Spinal cord (tissue), 10 donors: ENCODE measurements at places on chromosomes 2 and 18. TPM values are rescaled to one million over a fixed set of nuclear protein-coding genes. Genes with fewer than 3 reads are reported as not detected.

- DNase-seq, result no peak
- H3K4me3 ChIP-seq, result no peak overlapping the region
- H3K36me3 ChIP-seq, result no peaks in the 10 kb centered on the region
- H3K27me3 ChIP-seq, result no peaks in the 10 kb centered on the region
- peaks cover 3% of the 10 kb centered on the region for H3K4me1 ChIP-seq
- no peak overlapping the region for H3K27ac ChIP-seq
These were observed 199.1 kb downstream of the PRKCE start for GRCh38 chr2:45850558-45850957.

- no peak overlapping the region for H3K4me3 ChIP-seq
- H3K27ac ChIP-seq, result peak overlapping the region; percentile 72
- peak; percentile 53 for DNase-seq
- peaks cover 10% of the 10 kb centered on the region for H3K4me1 ChIP-seq
These were observed 93.5 kb downstream of the GALNT3 start for GRCh38 chr2:165700531-165700930.

DNA sequence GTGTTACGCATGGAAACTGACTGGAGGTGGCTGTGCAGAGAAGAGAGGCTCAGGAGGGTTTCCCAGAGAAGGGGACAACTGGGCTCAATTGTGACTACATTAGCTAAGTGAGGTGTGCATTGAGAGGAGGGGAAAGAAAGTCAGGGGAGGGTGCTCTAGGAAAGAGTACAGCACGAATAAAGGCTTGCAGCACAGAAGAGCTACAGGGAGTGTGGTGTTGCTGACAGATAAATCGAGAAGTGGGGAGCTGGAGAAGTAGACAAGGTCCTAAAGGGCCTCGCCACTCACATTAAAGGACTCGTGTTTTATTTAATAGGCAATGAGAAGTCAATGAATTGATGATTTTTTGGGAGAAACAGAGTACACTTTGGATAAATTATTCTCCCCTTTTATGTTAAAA, 65.7 kb upstream of the CTAGE1 start:
- no peak overlapping the region for H3K27ac ChIP-seq
- DNase-seq, result no peak
- H3K4me1 ChIP-seq, result no peaks in the 10 kb centered on the region
- H3K27me3 ChIP-seq, result no peaks in the 10 kb centered on the region

- H3K27ac ChIP-seq, result no peak overlapping the region
- H3K4me3 ChIP-seq, result no peak overlapping the region
- no peak for DNase-seq
- no peaks in the 10 kb centered on the region for H3K4me1 ChIP-seq
- H3K36me3 ChIP-seq, result no peaks in the 10 kb centered on the region
These were observed 81.9 kb upstream of the TMEM178A start for GRCh38 chr2:39583781-39584180.

DNA sequence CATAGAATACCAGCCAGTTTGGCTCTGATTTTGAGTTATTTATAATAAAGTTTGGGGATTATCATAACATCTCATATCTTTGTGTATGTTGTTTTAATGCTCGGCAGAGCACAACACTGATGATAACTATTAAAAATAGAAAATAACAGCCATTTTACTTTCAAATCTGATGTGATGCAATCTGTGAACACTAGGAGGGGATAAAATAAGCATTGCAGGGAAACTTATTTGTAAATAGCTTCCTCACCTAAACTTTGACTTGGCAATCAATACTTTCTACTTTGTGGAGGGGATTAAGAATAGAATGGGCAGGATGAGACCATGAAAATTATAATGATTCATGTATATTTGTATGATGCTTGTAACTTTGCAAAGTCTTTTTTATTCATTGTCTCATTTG, 54.4 kb downstream of the USP14 start:
- H3K27me3 ChIP-seq, result no peaks in the 10 kb centered on the region
- H3K27ac ChIP-seq, result no peak overlapping the region
- no peaks in the 10 kb centered on the region for H3K4me1 ChIP-seq
- DNase-seq, result no peak

DNA sequence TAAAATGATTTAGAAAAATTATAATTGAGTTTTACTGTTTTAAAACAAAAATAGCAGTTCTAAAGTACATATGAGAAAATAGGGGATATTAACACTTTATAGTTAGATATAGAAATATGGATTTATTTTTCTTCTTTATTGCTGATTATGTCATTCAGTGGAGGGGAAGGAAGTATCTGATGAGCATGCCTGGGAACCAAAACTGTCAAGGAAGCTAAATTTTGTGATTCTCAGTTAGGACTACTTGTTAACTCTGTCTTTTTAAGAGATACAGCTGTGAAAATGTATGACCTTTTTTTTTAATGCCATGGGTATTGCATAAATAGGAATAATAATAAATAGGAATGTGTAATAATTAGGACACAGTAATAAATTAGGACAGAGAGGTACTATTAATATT, 44.8 kb downstream of the ITGAV start:
- DNase-seq, result no peak
- no peaks in the 10 kb centered on the region for H3K4me1 ChIP-seq
- peaks cover 3% of the 10 kb centered on the region for H3K36me3 ChIP-seq
- no peak overlapping the region for H3K27ac ChIP-seq

DNA sequence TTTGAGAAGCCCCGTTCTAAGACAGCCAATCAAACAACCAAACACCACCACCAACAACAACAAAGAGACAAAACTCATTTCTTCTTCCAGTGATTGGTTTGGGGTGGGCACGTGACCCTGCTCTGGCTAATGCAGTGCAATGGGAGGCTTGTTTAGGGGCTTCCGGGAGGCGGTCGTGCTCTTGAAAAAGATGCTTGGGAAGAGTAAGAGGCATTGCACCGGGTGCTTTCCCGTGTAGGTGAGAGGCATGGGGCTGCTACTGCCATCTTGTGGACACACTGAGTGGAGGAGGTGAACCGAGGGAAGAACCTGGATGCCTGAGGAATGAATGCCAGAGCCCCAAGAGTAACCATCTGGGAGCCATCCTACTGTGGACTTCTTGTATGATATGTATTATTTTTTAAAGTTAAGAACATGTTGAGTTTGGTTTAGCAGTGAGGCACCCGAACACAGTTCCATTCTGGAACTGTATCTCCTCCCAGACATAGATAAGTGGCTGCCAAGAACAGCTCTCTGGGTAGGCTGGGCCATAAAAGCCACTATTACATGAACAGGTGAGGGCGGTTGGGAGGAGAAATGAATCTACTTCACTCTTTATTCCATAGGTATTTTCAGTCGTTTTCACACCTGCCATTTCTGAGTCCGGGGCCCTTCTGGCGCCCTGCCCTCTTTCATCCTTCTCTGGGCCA, 19.1 kb upstream of the ARHGAP25 start:
- H3K36me3 ChIP-seq, result no peaks in the 10 kb centered on the region
- DNase-seq, result no peak
- no peaks in the 10 kb centered on the region for H3K4me1 ChIP-seq
- H3K4me3 ChIP-seq, result no peak overlapping the region
- no peak overlapping the region for H3K27ac ChIP-seq

DNA sequence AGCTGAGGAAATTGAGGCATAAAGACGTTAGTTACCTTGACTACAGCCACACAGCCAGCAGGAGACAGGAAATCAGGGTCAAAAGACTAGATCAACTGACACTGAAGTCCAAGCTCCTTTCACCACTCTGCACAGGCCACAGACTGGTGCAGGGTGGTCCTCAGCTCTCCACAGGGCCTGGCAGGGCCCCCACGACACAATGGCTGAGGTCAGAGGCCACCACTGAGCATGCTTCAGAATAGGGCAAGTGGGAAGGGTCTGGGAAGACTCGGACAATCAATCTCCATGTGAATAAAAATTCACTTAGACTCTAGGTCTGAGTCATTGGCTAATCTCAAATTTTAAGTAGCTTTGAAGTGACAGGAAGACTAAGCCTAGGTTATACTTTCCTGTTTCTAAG, 201.7 kb downstream of the ALK start:
- DNase-seq, result no peak
- no peak overlapping the region for H3K27ac ChIP-seq
- peaks cover 3% of the 10 kb centered on the region for H3K4me1 ChIP-seq
- H3K36me3 ChIP-seq, result no peaks in the 10 kb centered on the region

- H3K4me1 ChIP-seq, result no peaks in the 10 kb centered on the region
- H3K4me3 ChIP-seq, result no peak overlapping the region
- no peaks in the 10 kb centered on the region for H3K27me3 ChIP-seq
These were observed 713.4 kb downstream of the LRRTM4 start for GRCh38 chr2:76808732-76809131.

DNA sequence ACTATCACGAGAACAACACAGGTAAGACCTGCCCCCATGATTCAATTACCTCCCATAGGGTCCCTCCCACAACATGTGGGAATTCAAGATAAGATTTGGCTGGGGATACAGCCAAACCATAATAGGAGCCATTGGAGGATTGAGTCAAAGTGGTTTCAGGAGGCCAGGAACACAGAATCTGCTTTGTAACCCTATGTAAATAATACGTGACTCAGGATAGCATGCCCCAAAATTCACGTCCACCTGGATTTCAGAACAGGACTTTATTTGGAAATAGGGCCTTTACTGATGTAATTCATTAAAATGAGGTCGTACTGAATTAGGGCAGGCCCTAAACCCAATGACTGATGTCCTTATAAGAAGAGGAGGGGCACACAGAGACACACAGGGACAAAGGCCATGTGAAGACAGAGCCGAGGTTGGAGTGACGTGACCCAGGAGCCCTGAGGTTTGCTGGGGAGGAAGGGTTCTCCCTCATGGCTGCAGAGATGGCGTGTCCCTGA, 16.0 kb upstream of the CNDP2 start:
- DNase-seq, result no peak
- H3K27ac ChIP-seq, result no peak overlapping the region
- no peaks in the 10 kb centered on the region for H3K4me1 ChIP-seq
- H3K4me3 ChIP-seq, result no peak overlapping the region
- H3K36me3 ChIP-seq, result no peaks in the 10 kb centered on the region

DNA sequence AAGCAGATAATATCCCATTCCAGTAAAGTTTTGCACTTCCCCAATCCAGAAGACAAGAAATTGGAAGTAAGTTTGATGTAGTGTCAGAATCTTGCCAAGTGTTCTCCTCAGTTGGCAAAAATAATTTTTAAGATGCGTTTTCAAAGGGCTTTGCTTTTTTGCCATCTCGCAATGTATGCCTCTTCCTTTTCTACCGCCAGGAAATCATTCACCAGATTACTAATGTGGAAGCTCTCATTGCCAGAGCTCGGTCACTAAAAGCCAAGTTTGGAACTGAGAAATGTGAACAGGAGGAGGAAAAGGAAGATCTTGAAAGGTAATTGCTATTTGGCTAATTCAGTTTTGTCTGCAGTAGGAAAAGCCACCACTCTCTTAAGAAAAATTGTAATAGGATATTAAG, 110.7 kb downstream of the RAB3GAP1 start:
- DNase-seq, result peak; percentile 87
- H3K4me1 ChIP-seq, result no peaks in the 10 kb centered on the region
- no peaks in the 10 kb centered on the region for H3K27me3 ChIP-seq
- H3K27ac ChIP-seq, result no peak overlapping the region
- H3K36me3 ChIP-seq, result peaks cover 7% of the 10 kb centered on the region

DNA sequence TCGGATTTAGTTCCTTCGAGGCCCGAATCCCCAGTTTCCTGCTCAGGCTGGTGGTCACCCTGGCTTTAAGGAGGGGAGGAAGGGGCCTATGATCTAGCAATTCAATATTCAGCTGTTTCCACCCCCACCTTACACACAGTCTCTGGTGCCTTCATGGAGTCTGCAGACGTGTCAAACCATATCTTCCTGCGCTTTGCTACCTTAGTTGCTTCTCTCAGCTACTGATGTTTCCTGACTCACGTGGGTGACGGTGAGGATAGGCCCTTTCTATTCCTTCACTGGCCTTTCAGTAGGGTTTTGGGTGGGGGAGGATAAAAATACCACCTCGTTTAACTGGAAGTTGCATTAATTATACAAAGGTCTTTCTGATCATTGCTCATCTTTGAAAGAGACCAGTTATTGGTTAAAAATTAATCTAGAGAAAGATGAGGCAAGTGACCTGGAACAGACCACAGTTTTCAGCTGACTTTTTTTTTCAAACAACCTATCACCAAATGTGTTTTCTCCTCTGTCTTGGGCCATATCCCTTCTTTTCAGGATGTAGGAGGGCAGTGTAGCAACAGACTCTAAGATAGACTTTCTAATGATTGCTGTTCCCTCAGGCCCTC, 49.7 kb downstream of the SH2D6 start:
- H3K4me1 ChIP-seq, result peaks cover 13% of the 10 kb centered on the region
- no peak overlapping the region for H3K27ac ChIP-seq
- no peak for DNase-seq
- no peaks in the 10 kb centered on the region for H3K36me3 ChIP-seq
- no peak overlapping the region for H3K4me3 ChIP-seq

DNA sequence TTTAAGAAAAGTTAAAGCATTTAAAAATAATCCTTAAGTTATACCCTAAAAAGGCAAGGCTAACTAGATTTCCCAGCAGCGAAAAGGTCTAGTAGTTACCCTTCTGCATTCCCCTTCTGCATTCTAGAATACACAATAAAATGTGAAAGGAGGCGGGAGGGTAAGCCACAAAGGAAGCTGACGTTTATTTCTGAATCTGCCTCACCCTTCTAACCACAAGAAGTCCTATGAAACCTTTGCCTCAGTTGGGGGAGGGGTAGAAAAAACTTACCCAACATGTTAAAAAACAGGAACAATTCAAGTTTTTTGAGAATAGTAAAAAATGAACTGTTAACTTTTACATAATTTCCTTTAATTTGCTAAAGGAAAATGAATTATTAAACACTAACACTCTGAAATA, 11.3 kb downstream of the STK17B start:
- H3K36me3 ChIP-seq, result peaks cover 2% of the 10 kb centered on the region
- H3K27ac ChIP-seq, result no peak overlapping the region
- no peaks in the 10 kb centered on the region for H3K27me3 ChIP-seq
- no peak overlapping the region for H3K4me3 ChIP-seq
- no peaks in the 10 kb centered on the region for H3K4me1 ChIP-seq
- peak; percentile 24 for DNase-seq

CCBE1 gene
- 0.99 TPM for total RNA-seq

DPP4 gene
- 15.7 TPM for total RNA-seq

MAP3K19 gene
- total RNA-seq, result 6.9 TPM

NDC80 gene
- 14.9 TPM for total RNA-seq

NEB gene
- 2.4 TPM for total RNA-seq

CXCR1 gene
- not detected for total RNA-seq
